ENCODE measurements at places on chromosomes 5 and 9.

DNA sequence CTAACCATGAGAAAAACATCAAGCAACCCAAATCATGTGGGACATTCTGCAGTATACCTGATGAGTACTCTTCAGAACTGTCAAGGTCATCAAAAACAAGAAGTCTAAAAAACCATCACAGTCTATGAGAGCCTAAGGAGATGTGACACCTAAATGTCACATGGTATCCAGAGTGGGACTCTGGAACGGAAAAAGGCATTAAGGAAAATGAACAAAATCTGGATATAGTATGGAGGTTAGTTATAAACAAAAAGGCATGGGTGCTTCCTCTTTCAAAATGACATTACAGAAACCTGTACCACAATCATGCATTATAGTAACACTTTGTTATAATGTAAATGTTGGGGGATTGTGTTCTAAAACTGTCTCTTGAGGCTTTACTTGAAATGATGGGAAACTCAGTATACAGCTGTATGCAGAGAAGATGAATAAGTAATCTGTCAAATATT, 47.4 kb downstream of the PRKACG start:
- DNase-seq = no peak

- DNase-seq = no peak
These were observed 444.0 kb upstream of the TRPC7 start for GRCh38 chr5:136809382-136809781.

DNA sequence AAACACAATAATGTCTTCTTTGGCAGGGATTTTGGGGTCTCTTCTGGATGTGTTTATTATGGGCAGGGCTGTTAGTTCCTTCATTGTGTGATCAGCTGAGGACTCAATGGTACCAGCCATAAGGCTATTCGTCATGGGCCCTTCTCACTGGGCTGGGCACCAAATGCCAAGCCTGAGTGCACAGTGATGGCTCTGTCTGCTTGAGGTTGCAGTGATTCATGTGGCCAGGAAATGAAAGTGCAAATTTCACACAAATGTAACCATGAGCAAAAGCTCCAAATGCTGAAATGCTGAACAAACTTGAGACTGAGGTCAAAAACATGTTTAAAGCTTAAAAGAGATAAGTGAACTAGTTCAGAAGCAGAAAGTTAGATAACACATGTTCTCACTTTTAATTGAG, 191.0 kb downstream of the TARS1 start:
- no peak for DNase-seq

DNA sequence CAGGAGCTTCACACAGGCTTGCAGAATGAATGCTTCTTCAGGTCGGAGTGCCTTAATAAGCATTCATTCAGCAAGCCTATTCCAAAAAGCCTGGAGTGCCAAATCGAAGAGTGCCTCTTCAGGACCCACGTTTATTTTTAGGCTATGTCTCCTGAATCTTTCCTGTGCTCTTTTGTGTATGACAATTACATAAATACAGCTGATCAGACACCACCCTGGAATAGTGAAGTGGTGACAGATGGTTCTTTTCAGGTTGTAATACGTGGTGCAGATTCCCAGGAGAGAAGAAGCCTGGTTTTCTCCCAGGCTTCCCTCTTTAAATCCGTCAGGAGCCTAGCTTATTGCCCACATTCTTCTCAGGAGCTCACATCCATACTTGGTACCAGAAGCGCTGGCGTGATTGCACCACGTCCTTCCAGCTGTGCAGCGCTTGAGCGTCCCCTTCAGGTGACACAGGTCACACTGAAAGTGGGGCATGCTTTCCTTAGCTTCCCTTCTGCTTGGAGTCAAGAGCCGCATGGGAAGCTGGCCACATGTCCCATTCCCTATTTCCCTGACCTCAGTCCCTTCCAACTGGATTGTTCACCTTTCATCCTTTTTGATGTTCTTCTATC, 123.1 kb downstream of the ADCY2 start:
- no peak for DNase-seq
